ENCODE measurements at places on chromosomes 3 and 15.
A peak's percentile ranks its signal among the peaks of the same experiment; 100 is the strongest.

GRCh38 chr3:124118397-124118796 is 126.5 kb upstream of the ROPN1 start:
- DNase-seq = peak; percentile 51

GRCh38 chr3:69474186-69474585 is 88.3 kb upstream of the FRMD4B start:
- no peak for DNase-seq

GRCh38 chr3:46500656-46501635 is 3.2 kb downstream of the RTP3 start:
- DNase-seq = no peak

GRCh38 chr3:28376424-28376823 is 27.8 kb upstream of the AZI2 start:
- no peak for DNase-seq

GRCh38 chr3:161454615-161455014 is 42.0 kb upstream of the OTOL1 start:
- DNase-seq = no peak

DNA sequence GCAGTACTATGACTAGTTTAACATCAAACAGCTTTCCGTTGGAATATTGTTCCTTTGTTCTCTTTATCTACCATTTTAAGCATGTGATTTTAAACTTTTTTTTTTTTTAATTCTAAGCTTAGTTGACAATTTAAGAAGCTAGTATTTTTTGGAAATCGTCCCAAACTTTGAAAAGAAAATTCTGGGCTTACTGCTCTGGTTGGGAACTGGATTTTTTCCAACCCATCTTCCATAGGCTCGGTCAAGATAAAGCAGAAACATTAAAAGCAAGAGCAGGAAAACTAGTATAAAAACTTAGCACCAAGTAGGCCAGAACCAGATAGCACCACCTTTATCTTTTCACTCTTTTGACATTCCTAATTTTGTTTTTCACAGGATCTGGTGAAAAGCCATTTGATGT is 49.9 kb downstream of the TSC22D2 start:
- DNase-seq = no peak

DNA sequence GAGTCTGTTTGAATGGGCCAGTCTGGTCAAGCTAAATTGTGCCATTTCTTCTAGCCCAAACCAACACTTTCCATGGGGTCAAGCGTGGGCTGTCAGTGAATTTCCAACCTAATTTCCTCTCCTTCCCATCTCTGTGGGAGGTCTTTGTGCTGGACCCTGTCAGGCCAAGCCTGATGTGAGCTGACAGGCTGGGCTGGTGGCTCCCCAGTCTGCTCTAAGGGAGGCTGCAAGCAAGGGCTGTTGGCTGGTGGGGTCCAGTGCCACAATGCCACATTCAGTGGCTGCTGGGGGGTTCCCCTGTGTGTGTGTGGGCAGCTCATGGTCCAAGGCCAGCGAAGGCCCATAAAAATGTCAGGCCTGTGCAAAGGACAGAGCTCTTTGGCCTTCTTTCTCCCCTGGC is 216.1 kb downstream of the OPA1 start:
- DNase-seq = no peak

DNA sequence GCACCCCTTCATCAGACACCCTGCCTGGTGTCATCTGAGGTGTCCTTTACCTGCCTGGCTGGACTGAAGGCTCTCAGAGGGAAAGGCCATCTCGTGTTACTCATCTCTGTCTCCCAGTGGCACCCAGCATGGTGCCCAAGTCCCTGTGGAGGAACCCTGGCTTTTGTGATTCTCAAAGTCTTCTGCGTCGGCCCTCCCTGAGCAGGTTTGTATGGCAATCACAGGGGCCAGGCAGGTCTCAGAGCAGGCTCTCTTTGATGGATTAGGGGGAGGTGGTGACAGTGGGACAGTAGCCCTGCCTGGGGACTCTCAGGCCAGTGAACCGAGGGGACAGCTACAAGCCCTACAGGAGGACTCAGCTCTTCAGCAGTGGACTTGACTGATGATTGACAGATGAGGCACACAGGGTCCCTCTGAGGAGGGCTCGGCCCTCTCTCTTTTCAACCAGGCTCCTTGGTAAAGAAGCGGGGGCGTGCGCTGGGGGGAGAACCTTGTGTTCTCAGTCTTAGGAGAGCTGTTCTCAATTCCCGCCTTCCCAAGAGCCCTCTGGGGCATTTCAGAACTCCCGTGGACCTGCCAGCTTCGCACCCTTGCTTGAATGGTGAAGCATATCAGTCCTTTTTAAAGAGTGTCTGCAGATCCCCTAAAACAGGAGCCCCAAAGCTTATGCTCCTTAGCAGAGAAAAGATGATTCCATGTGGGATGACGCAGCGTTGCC is 108.3 kb downstream of the VGLL4 start:
- DNase-seq = no peak

- DNase-seq = no peak
Measured at GRCh38 chr3:176554791-176555654, 642.3 kb downstream of the TBL1XR1 start.

- no peak for DNase-seq
Measured at GRCh38 chr3:127141921-127142730, 50.8 kb upstream of the PRR23E start.

DNA sequence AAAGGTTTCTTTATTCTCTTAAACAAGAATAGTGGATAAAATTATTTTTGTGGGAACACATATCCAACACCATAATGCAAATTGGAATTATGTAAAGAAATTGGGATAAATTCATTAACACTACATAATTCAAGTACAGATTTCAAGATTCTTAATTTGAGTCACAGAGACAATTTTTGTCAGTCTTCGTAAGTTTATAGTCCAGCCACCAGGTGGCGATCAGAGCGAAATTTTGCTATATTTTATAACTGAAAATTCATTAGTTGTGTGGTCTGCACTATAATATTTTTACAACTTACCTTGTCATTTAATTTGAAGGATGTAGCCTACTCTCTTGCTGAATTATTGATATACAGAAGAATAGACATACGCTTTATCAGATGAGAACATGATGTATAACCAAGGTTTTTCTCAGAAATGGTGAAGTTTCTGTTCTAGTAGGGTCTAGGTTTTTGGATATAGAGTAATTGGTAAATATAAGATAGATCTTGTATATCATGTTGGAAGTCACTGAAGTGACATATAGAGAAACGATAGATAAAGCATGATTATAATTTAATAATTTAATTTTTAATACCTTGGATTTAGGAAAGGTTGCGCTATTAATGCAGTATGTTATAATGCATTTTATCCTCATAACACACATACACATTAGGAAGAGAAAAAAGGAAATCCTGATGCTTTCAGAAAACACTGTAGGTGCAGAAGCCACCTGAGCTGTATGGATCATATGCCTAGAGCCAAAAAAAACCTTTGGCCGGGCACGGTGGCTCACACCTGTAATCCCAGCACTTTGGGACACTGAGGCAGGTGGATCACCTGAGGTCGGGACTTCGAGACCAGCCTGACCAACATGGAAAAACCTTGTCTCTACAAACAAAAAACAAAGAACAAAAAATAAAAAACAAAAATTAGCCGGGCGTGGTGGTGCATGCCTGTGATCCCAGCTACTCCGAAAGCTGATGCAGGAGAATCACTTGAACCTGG is 31.7 kb downstream of the PLSCR4 start:
- peak; percentile 50 for DNase-seq

GRCh38 chr15:101119181-101119580 is 132.7 kb downstream of the CHSY1 start:
- no peak for DNase-seq

- DNase-seq = peak; percentile 48
Measured at GRCh38 chr15:41558400-41559238, at the start of gene TYRO3. Gene TYRO3, plus strand, starts transcription at chr15:41559212. Its CDS starts 46 bp downstream, at chr15:41559258.

DNA sequence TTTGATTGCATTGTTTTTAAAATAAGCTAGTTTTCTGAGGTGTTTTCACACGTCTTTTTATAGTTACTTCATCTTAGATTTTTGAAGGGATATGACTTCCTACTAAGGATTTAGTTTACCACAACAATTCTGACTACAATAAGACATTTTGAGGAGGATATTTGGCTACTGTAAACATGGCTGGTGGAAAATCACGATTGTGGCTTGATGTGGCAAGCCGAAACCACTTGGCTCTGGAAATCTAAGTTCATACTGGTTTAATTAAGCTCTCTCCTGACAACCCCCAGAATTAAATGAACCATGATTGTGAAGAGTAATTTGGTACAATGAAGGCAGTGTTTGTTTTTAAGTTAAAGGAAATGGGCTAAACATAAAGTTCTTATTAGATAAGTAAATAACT is 30.8 kb downstream of the ST3GAL6 start:
- DNase-seq = no peak

DNA sequence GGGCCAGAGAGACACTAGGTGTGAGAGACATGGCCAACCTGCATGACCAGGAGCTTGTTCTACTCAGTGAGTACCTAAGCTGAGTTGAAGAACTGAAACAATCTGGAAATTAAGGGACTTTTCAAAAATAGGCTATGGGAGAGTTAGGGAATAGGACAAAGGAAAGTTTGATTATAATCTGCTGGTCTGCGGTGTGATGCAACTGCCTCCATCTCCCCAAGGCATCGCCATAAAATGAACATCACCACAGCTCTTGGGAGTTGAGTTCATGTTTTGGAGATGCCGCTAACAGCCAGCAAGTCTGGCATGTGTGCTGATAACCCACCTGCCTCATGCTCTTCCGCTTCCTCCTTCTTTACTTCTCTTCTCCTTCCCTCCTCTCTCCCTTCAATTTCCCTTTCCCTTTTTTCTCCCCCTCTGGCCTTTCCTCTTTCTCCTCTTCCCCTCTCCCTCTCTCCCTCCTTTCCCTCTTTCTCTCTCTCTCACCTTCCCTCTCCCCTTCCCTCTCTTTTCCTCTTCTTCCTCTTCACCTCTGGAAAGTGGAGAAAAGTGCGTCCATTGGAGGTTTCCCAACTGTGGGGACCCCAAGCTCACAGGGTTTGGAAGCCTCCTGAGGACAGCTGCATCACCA is 39.1 kb upstream of the GLCE start:
- no peak for DNase-seq

- no peak for DNase-seq
Measured at GRCh38 chr3:146899171-146899570, 294.0 kb upstream of the PLSCR5 start.

GRCh38 chr15:42493679-42494078 is 1.8 kb upstream of the SNAP23 start:
- no peak for DNase-seq

- no peak for DNase-seq
Measured at GRCh38 chr3:31565288-31565687, 32.6 kb downstream of the STT3B start.

- peak; percentile 76 for DNase-seq
Measured at GRCh38 chr3:12994607-12995388, 78.4 kb downstream of the IQSEC1 start.

GRCh38 chr3:177199206-177199760 is 2.0 kb upstream of the TBL1XR1 start:
- no peak for DNase-seq

GRCh38 chr3:184016169-184016570 is 1.5 kb downstream of the ABCC5 start:
- DNase-seq = no peak

DNA sequence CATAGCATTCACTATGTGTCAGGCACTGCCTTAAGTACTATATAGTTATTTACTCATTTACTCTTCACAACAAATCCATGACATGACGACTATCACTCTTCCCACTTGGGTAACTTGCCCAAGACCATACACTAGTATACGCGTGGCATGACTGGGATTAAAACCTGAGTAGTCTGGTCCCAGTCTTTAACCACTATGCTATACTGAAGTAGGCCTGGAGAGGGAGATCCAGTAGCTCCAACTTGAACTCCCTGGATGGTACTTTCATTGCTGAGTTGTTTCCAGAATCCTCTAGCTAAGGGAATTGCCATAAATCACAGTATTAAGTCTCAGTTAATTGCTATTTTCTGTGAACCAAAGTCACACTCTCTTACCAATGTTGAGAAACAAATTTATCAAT is 116.2 kb upstream of the LSAMP start:
- DNase-seq = no peak

GRCh38 chr3:63855333-63855940 is 8.2 kb downstream of the THOC7 start:
- DNase-seq = no peak

DNA sequence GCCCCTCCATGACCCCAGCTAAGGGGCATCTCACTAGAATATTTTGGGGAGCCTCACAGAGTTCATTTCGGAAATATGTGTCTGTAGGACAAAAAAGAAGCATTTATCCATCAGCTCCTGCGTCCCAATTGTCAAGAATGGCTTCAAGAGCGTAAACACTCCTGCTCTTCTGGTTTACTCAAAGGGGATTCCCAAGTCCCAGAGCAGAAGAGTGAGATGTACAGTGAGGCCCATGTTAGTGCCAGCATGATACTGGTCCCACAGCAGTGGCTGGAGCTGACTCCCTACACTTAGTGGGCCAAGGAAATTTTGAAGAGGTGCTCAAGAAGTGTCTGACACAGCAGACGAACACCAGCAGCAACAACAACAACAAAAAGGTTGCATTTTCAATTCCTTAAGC is 34.9 kb upstream of the ARL8B start:
- no peak for DNase-seq

DNA sequence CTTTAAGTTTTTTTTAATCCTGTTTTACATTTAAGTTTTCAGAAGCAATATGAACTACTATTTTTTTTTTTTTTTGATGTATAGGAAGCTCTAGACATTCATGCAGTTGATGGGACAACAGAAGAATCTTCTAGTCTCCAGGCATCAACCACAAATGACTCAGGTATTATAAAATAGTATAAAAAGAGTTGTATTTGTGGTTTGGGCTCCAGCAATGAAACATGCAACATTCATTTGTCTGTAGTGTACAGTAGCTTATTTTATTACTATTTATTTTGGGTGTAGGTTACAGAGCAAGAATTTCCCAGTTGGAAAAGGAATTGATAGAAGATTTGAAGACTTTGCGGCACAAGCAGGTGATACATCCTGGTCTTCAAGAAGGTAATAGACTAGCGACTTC is 38.6 kb downstream of the MGA start:
- DNase-seq = no peak

DNA sequence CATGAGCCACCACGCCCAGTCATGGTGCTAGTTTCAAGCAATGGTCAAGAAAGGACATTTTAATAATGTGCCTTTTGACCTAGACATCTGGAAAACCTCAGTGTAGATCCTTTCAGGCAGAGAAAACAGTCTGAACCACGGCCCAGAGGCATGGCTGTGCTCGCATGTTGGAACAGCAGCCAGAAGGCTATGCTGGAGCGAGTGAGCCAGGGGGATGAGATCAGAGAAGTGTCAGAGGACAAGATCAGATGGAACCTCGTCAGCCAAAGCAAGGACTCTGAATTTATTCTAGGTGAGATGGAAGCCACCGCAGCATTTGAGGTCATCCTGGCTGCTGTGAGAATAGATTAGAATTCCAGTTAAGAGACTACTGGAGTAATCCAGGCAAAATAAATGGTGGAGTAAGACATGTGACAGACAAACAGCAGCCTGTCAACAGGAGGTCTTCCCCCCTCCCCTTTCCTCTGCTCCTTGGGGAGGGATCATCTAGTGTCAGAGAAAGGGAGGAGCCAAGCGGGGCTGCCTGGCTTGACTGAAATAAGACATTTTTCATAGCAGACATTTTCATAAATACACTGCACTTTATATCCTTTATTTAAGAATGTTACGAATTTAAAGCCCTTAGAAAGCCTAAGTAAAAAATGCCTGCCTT is 40.4 kb upstream of the ACKR4 start:
- DNase-seq = no peak

Measured in NCI-H524 (cell line).